Vagina (tissue), 2 donors: ENCODE measurements at places on chromosomes 3 and 15.

GRCh38 chr3:135033737-135034136 is 238.7 kb downstream of the EPHB1 start:
- DNase-seq: no peak

DNA sequence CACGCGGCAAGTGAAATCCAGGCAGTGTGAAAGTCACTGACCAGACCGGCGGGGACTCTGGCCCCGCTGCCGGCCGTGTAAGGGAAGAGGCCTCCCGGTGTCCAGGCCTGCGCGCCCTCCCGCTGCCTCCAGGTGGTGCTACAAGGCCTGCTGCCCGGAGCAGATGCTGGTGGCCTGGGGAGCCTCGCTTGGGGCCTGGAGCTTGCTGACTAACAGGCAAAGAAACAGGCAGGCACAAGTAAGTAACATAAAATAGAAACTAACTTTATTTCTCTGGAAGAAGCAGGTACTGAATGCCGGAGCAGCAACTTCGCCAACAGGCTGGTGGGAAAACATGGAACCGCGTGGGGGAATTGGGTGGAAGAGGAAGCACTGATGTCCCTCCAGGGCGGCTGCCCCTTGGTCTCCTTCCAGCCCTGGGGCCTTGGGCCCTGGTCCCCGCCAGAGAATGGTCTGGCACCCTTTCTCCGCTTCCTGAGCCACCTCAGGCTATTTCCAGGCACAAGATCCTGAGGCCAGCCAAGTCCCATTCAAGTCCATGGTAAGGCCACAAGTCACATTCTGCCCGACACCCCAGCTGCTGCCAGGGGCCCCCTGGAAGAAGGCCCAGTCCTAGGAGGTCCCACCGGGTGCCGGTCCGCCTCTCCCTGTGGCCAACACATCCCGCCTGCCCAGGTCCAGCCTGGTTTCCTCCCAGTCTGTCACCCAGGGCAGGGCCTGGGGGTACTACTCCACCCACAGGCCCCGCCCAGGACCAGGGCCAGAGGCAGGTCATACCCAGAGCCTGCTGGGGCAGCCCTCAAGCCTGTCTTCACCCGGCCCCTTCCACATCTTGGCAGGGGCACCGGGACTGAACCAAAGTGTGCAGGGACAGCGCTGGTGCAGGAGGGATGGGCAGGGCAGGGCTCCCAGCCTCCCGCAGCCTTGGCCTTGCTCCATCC is 45.0 kb downstream of the TNK2 start:
- no peak for DNase-seq

DNA sequence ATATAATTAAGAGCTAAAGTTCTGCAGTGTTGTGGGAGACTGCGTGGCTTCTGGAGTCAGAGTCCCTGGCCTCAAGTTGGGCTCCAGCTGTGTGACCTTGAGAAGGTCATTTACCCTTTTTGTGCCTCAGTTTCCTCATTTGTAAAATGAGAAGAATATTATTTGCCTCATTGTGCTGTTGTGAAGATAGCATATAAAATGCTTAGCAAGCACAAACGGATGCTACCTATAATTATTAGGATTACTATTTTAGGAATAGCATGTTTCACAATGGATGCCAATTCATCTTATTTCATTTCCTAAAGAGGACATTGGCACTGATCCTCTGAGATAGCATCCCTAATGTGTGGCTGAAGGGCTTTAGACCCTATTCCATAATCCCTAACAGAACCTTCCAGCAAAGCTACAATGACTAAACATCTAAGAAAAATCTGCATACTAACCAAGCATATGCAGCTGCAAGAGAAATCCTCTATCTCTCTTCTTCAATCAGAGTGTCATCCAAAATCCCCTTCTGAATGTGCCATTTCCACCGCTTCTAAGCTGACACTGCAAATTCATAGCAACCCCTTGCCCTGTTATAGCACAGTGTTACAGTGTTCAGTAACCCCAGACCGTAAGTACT is 148.3 kb downstream of the RBMS3 start:
- DNase-seq: no peak

DNA sequence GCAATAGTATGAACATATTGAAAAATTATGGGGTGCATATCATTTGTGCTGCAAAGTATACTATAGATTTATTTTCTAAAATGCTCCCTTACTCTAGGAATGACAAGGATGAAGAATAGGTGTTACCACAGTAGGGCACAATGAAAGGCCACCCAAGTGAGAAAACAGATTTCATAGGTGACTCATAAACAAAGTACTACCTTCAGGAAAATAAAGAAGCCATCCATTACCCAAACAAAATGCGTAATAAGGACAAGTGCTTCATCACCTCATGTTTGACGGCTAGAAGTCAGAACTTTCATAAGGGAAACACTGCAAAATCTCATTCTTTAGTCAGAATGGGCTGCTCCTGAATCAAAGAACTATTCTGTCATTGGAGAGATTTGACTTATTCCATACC is 116.6 kb downstream of the MFSD1 start:
- no peak for DNase-seq

DNA sequence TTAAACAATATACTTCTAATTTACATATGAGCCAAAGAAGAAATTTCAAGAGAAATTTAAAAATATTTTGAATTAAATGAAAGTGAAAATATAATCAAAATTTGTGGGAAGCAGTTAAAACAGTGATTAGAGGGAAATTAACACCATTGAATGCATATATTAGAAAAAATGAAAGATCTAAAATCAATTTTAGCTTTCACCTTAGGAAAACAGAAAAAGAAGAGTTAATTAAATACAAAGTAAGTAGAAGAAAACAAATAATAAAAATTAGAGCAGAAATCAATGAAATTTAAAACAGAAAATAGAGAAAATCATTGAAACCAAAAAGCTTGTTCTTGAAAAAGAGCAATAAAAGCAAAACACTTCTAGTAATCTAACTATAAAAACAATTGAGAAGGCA is 38.6 kb upstream of the AP3B2 start:
- DNase-seq: no peak

- DNase-seq: no peak
Measured at GRCh38 chr3:174907027-174907426, 47.9 kb downstream of the NAALADL2 start.

- no peak for DNase-seq
Measured at GRCh38 chr15:39854161-39854560, 65.9 kb downstream of the GPR176 start.

GRCh38 chr3:152436707-152437590 is 168.2 kb downstream of the MBNL1 start:
- no peak for DNase-seq

DNA sequence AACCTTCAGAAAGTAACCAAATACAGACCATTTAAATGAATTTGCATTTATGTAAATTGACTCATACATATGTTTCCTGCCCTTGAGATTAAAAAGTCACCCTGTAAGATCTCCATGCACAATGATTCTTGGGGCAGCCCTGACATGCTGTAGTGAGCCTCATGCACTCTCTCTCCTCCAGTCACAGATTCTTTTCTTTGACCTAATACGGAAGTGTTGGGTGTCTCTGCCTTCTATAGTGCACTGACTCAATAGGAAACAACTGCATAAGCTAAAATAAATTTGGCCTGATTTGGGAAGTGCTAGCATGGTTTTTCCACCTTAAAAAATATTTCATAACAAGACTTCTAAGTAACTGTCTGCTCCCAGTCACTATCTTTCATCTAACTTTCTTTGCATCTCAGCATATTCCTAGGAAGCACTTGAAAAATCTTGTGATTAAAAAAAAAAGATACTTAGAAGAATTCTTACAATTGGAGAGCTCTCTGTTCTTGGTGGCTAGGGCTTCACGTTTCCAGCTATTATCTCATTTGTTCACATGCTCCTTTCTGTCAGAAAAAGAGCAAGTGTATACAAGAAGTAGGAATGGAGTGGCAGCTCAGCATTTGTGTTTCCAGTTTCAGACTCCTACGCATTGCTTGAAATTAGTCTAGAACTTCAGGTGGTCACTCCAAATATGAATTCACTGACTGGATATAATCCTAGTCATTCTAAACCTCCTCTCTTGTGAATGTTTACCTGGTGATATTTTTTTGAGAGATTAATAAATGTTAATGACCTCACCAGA is 207.9 kb upstream of the COL8A1 start:
- no peak for DNase-seq

DNA sequence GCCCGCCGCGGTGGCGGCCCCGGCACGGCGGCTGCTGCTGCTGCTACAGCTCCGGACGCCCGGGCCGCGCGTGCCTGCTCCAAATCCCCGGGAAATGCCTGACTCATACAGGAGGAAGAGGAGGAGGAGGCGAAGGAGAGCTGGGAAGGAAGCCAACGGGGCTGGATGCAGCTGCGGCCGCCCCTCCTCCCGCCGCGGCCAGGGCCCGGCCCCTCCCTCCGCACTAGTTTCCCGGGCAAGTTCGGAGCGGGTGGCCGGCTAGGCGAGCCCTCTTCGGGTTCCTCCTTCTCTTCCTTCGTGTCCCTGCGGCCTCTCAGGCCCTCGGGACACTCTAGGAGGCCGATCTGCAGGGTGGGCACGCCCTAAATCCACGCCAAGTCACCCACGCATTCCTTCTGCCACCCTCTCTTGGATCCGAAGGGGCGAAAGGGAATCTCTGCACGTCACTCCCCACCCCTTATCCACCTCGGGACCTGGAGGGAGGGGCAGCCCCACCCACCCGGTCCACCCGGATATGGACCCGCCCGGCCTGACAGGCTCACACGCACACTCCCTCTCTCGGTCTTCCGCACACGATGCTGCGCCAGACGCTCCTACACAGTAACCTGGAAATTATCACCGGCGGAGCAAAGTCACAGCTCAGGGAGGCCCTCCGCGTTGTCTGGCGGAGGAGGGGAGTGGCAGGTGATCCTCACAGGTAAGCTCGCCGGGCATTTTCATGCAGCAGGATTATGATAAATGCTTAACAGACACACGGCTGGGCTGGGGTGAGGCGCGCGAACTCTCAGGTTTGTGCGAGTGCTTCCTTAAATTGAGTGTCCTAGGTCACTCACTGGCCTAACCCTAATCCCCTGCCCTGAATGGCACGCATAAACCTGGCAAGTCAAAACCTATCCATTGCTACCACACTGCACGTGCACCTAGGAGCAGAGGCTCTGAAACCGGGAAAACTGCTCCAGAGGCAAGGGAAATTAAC is at the start of the genes OSBPL10 and ZNF860:
Gene OSBPL10 (minus strand): TSS at position 57 of the 976 bp plus-strand sequence. CDS start 83 bp downstream, outside the sequence.
Gene ZNF860 (plus strand): TSS at position 545 of the 976 bp plus-strand sequence. CDS start 7,330 bp downstream, outside the sequence.
- DNase-seq: no peak

DNA sequence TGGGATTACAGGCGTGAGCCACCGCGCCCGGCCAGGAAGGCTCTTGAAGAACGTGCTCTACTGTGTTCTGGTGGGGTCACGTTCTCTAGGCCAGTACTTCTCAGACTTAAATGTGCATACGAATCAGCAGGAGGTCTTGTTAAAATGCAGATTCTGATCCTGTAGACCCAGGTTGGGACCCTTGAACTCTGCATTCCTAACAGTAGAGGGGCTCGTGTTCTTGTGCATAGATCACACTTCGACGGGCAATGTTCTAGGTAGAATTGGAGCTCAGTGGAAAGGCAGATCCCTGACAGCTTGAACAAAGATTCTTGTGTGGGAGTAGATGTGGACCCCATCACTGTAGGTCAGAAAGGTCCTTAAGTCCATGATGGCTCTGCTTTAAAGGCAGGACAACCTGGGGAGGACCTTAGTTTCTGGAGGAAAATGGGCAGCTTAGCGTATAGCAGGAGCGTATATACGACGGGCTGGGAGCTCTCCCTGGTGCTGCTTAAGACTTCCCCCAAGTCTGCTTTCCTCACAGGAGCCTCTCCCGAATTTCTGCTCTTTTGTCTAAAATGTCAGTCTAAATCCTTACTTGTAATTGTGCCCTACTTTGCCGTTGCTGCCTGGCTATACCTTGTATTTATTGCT is 16.9 kb upstream of the FAM81A start:
- no peak for DNase-seq

GRCh38 chr3:44874308-44874707 is at the start of gene TGM4:
Gene TGM4 (plus strand): TSS chr3:44874608. CDS start chr3:44874679, 71 bp downstream.
- DNase-seq: no peak

GRCh38 chr3:185717121-185717520 is 107.7 kb downstream of the IGF2BP2 start:
- no peak for DNase-seq

GRCh38 chr3:136696797-136697196 is 55.4 kb downstream of the STAG1 start:
- no peak for DNase-seq

DNA sequence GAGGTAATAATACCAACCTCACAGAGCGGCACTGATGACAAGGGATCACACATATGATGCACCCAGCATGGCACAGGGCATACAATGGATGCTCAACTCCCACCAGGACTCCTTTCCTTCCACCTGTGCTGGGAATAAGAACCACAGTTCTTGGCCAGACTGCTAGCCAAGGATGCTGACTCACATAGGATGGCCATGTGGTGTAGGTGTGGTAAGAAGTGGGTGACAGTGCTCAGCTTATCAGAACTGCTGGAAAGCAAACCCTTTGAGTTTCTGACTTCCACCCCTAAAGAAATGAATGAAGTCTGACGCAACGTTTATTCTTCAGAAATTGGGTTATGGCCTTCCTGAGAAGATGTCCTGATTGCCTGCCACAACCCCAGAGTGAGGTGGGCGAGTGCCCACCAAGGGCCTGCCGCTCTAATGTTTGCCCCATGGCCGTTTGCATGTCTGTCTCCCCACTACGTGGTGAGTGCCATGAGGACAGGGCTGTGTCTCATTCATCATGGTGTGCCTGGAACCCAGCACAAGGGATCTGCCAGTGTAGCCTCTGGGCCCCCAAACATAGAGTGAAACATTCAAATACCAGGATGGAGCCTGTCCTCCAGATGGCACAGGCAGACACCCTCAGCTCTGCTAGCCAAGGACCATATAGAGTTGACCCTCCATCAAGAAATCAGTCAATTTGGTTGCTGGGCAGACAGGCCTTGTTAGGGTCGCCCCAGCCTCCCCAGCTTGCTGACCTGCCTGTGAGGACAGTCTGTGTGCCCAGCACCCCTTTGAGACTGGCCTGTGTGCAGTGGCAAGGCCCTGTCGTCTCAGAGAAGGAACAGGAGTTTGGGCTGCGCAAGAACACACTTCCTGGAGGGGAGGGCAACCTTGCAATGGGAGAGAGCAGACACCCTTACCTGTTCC is 57.6 kb upstream of the SLCO2A1 start:
- no peak for DNase-seq

DNA sequence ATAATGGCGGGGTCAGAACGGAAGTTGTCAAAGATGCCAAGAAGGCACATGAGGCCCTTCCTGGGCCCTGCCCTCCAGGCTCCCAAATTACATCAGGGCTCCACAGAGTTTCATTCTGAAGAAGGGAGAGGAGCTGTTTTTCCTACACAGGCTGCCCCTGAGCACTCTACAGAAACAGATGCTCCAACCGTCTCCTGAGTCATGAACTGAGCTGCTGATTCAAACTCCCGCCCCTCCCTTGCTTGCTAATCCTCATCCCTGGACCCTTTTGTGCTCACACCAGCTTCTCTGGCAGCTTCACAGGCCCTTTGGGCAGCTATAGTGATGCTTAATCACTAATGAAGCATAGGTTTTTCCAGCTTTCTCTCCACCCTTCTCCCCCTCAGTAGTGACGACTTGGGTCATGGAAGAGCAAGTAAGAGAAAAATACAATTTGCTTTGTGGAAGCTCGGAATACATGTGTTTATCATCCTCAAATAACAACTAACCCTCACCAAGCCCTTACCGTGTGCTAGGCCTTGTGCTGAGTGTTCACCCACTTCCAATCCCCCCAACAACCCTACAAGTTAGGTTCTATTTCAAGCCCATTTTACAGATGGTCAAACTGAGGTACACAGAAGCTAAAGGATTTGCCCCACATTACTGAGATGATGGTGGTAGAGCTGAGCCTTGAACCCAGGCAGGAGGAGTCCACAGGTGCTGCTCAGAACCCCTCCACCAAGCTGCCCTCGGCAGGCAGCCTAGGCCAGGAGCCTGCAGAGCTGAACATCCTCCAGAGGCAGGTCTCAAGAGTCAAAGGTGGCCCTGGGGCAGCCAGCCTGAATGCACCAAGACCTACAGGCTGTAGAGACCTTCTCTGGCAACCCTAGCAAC is 21.9 kb downstream of the MEGF11 start:
- DNase-seq: no peak

GRCh38 chr3:108528459-108529252 is 18.3 kb upstream of the MYH15 start:
- DNase-seq: no peak
